Vagina (tissue), 2 donors: ENCODE measurements at places on chromosomes 1 and 21.

GRCh38 chr1:170872663-170873062, 62.7 kb upstream of the MROH9 start:
- no peak for DNase-seq

GRCh38 chr1:58409890-58410289, 136.6 kb downstream of the OMA1 start:
- no peak for DNase-seq

DNA sequence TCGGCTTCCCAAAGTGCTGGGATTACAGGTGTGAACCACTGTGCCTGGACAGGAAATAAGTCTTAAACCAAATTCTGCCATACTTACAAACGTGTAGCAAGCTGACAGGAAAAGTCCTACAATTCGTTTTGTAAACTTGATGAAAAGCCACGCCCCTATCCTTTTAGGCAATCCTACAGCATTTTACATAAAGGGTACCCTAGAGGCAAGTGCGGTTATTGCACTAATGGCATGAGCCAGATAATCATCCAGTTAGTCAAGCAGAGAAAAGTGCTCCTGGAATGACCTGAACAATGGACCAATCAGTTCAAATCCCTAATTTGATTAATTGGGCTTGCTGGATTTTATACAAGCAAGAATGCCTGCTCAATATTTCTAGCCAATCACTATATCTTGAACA, 338.2 kb downstream of the KIF26B start:
- DNase-seq, result no peak

DNA sequence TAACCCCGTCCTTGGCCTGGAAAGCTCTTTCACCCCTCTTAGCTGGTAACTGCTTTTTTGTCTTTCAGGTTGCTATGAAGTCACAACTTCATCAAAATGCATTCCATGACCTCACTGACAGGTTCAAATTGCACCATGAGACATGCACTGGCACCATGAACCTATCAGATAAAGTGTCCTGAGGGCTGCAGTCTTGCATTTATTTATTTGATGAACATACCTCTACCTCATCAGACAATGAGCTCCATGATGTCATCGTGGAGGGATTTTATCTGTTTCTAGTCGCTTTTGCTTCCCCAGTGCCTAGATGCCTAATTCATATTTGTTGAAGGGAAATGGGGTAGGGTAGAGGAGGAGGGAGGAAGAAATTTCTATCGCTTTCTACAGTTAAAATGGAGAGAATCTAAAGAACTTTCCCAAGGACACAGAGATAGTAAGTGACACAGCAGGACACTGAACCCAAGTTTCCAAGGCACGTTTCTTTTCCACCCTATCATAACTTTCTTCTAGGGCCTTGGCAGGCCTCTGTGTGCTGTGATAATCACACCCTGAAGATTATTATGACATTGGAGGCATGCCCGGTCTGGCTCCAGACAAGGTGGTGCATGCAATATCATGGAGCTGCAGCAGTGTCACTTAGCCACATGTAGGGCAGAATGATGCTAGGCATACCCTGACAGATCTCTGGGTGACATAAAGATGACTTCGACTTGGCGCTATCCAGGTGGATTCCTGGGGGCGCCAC, 69.5 kb downstream of the CD58 start:
- DNase-seq, result peak; percentile 62

- no peak for DNase-seq
Measured at GRCh38 chr1:244980605-244981004, 116.3 kb upstream of the HNRNPU start.

DNA sequence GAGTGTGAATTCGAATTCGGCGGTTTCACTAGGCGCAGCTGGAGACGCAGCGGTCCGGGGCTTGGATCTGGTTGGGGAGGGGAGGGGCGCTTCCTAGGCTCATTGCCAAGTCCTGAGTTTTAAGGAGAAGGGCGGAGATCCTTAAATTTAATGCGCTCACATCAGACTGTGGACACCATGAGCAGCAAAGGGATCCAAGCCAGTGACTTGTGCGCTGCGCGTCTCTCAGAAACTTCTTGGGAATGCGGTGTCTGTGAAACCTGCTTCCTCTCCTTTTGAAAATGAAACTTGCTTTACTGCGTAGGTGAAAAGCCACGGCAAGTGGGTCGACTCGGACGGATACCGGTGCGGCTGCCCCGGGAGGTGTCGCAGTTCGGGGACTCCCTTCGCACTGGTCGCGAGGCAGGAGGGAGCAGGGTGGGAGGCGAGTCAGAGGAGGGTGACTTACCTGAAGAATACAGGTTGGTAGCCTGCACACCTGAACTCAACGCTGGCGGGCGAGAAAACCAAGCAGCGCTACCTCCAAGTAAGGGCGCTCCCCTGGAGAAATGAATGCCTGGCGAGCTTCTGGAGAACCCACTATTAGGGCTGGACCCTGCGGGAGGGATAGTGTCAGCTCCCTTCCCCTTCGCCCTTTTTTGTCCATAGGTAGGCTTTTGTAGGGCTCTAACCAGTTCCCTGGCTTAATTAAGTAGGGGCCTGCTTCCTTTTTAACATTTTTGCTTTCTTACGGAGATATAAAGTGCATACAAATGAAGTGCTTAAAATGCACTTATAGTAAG, 992 bp downstream of the TENT5C start:
- DNase-seq, result peak; percentile 96

DNA sequence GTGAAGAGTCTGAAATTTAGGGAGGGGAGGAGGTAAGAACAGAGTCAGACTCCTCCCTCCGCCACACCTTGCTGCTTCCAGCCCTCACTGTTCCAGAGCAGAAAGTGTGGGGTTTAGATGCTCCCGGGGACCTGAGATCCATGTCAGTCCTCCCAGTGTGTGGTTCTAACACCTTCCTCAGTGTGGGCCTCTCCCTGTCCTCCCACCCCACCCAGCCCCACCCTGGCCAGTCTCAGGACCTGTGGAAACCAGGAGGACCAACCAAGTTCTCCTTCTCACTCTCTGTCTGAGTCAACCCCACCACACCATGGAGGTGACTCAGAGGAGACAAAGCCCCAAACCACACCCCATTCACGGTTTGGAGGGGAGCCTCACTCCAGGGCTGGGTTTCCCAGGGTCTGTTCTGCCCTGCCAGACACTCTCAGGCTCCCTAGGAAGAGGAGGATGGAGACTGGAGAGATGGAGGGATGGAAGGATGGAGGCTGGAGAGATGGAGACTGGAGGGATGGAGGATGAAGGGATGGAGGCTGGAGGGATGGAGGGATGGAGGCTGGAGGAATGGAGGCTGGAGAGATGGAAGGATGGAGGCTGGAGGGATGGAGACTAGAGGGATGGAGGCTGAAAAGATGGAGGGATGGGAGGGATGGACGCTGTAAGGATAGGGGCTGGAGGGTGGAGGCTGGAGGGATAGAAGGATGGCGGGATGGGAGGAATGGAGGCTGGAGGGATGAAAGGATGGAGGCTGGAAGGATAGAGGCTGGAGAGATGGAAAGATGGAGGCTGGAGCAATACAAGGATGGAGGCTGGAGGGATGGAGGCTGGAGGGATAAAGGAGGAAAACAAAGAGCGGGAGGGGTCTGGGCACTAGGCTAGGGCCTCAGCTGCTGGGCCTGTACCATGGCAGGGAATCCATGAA, 100.9 kb upstream of the RUNX3 start:
- DNase-seq, result no peak

- no peak for DNase-seq
Measured at GRCh38 chr1:204188959-204189639, 7.2 kb downstream of the KISS1 start.

DNA sequence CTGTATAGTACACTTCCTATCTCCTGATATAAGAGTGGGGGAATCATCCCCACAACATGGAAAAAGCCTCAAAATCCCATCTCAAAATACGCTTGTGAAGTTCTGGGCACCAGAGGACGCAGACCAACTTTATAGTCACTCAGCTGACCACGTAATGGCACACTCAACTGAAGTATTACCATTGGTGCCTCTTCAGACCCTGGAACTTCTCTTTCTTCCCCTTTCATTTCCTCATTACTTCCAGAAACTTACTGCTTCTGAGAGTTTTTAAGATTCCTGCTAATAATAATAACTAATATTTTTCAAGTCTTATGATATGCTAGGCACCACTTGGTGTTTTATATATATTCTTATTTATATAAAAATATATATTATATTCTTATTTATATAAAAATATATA, 202.6 kb downstream of the PTPRC start:
- DNase-seq, result no peak

GRCh38 chr1:115463347-115463746, 125.3 kb upstream of the NGF start:
- peak; percentile 25 for DNase-seq

DNA sequence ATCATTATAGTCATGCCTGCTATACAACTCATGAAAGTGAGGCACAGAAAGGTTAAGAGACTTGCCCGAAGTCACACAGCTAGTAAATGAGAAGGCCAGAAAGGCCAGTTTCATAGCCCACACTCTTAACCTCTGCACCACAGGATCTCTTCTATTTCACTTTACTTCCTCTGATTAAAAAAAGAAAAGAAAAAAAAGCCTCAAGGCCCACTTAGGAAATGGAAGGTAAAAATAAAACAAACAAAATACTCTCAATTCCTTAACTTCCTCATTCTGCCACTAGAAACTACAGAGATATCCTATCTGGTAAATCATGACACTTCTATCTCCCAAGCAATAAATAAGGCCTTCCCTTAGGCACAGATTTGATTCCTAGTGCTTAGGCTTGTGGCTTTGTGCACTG, 7.6 kb upstream of the ENAH start:
- DNase-seq, result no peak

GRCh38 chr1:197485790-197486189, 217.7 kb downstream of the CRB1 start:
- no peak for DNase-seq

DNA sequence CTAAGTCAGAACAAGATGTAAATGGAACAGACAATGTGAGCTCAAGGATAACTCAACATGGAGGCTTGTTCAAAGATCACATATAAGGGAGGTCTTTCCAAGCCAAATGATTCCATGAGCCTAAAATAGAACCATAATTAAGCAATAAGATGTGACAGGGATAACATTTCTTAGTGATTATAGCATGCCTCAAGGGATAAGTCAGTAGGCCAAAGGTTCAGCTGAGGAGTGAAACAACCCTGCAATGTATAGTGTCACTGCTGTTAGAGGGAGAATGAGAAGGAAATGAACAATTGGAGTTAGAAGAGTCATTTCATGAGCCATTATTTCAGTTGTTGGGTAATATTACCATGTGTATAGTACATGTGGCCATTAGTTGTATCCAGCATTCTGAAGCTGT, 25.0 kb downstream of the GORAB start:
- DNase-seq, result no peak

- DNase-seq, result no peak
Measured at GRCh38 chr1:11927866-11928592, 1.8 kb upstream of the KIAA2013 start.

DNA sequence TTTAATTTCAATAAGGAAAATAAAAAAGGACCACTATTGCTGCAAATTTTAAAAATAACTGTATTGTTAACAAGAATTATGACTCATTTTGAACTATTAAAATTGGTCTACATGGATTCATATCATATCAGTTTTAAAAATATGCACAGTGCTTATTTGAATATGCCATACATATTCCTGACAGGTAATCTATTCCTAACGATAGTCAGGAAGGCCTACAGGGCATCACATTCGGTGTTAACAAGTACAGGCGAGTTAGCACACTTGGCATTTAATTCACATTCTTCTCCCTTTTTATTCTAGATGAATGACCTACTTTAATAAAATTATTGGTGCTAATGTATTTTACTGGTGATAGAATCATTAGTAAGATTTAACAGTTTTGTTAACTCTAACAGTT, 174.6 kb downstream of the USH2A start:
- DNase-seq, result no peak

GRCh38 chr1:62288662-62289061, 30.6 kb downstream of the KANK4 start:
- DNase-seq, result no peak

GRCh38 chr1:29513357-29513756, 277.0 kb downstream of the PTPRU start:
- DNase-seq, result peak; percentile 84

- DNase-seq, result no peak
Measured at GRCh38 chr1:233587958-233588799, 25.7 kb upstream of the KCNK1 start.

DNA sequence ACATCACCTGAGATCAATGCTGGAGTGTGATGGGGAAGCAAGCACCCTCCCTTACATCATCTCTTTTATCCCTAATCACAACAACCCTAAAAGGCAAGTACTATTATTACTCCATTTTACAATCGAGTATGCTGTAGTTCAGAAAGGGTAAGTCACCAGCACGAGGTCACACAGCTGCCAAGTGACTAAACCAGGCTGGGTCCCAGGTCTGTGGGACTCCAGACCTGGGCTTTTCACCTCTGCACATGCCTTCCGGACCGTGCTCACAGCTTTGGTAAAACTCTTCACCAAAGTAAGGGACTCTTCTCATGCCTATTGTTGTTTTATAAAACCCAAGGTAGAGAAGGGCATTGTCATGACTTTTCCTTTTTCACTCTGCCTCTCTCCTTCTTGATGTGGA, 130.9 kb downstream of the DMRTB1 start:
- DNase-seq, result no peak

DNA sequence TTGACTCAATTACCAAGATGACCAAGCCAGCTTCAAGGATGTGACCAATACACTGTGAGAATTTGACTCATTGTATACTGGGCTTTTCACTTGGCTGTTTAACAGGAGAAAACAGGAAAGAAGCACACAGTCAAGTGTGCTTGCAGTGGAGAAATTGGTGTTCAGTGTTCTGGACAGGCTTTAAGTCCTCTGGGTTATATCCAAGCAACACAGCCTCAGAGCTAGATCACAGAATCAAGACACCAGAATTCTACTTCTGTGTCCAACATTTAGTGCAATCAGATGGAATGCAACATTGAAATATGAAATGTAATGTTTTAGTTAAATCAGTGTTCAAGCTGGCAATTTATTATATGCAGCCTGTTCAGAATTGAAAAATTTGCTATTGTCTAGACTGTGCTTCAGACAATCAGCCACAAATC, 694.4 kb downstream of the LTN1 start:
- no peak for DNase-seq

GRCh38 chr1:195495720-195496635, 1112.3 kb downstream of the KCNT2 start:
- no peak for DNase-seq

- no peak for DNase-seq
Measured at GRCh38 chr1:85936470-85936869, 220.1 kb downstream of the COL24A1 start.

DNA sequence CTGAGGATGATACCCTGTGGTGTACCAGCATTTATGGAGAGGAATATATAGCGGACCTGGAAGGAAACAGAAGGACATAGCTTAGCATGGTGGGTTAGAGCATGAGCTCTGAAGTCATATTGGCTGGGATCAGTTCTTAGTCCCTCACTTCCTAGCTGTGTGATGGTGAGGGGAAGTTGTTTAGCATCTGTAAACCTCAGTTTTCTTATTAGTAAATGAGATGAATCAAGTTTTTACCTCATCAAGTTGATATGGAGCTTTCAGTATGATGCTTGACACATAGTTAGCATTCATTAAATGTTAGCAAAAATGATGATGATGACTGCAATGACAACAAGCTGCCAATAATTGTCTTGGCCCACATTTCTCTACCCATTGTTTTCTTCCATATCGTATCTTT, 84.8 kb downstream of the NEK7 start:
- DNase-seq, result no peak
